Islet precursor cell (in vitro differentiated cells): ENCODE measurements at places on chromosomes 12 and 14.

DNA sequence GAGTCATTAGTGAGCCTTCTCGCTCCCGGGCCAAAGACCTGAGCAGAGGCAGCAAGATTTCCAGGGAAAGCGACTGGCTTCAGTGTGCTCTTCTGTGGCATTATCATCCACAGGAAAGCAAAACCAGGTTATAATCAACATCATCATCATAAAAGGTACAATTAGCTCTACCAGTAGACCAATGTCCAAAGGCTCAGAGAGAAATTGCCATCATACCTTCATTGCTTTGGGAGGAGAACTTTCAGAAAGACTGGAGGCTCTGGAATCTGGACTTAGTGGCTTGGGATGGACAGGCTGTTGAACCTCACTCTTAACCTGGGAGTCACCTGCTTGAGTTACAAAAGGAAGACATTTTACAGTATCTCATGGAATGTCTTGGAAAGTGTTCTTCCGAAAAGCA lies 25.1 kb upstream of the CERS5 start:
- DNase-seq, result no peak

DNA sequence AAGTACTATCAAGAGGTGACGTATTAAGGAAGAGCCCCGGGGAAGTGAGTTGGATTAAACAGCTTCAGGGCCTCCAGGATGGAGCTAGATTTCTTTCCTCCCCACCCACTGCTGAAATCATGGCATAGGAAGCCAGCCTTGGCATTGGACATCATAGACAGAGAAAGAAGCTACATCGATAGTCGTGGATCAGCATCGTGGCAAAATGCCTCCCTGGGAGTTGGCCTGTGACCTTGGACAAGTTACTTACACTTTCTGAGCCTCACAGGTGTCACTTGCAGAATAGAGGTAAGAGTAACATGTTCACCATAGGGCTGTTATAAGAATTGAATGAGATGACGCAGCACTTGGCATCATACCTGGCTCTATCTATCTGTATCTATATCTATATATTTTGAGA lies 5.9 kb downstream of the ANKRD33 start:
- DNase-seq, result peak; percentile 38

DNA sequence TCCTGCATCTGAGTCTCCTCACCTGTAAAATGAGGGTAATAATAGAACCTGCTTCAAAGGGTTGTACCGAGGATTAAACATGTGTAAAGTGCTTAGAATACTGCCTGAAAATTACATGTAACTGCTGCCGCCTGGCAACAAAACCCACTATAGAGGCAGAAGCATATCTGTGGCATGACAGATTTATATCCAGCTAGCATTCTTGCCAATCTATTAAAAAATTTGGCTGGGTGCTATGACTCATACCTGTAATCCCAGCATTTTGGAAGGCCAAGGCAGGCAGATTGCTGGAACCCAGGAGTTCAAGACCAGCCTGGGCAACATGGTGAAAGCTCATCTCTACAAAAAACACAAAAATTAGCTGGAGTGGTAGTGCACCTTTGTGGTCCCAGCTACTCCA lies 16.4 kb upstream of the KSR2 start:
- no peak for DNase-seq

GRCh38 chr12:112333019-112333418 lies 49.2 kb downstream of the HECTD4 start:
- no peak for DNase-seq

GRCh38 chr12:56158926-56159461 lies 835 bp downstream of the MYL6 start:
- peak; percentile 90 for DNase-seq

GRCh38 chr12:108129017-108129812 lies at the start of gene WSCD2:
Gene WSCD2 (plus strand): TSS chr12:108129288. CDS start chr12:108195833, 66,545 bp downstream.
- DNase-seq, result peak; percentile 96

DNA sequence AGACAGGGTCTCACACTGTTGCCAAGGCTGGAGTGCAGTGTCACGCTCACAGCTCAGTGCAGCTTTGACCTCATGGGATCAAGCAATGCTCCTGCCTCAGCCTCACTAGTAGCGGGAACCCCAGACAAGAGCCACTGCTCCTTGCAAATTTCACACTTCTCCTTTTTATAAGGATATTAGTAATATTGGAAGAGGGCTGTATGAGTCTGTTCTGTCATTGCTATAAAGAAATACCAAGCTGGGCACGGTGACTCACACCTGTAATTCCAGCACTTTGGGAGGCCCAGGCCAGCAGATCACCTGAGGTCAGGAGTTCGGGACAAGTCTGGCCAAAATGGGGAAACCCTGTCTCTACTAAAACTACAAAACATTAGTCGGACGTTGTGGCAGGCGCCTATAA lies 12.9 kb upstream of the ORAI1 start:
- DNase-seq, result no peak

DNA sequence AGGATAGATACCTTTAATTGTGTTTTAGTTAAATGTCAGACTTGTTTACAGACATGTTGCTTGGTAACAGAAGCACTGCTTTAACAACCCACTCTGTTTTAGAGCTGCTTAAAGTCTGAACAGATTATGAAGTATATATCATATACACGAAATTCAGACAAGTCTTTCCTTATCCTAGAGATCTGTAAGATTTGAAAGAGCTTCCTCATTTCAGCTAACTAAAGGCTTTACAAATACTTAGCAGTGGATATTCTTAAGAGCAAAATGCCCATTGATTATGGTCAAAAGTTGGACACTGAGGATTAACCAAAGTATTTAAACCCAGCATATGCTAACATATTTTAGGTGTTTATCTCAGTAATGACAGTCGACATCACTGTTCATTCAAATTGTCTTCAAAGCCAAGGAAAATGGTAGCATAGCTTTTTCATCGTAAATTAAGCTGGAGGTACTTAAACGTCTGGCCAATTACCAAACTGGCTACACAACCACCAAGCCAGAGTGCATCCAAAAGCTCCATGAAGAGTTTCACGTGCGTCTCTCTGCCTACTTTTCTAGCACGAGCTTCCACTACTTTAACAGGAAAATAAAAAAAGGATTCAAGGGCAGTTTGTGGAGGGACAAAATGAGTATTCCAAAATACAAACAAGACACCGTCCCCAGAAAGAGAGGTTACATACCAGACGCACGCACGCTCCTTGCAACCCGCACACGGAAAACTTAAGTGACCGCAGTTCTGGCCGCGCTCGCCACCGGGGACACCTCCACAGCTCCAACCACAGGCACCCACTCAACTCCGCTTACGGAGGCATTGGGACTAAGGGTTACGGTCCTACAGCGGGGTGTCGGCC lies 565 bp downstream of the CEP83 start:
- no peak for DNase-seq

GRCh38 chr12:89354612-89355067 lies 2.3 kb upstream of the DUSP6 start:
- no peak for DNase-seq

DNA sequence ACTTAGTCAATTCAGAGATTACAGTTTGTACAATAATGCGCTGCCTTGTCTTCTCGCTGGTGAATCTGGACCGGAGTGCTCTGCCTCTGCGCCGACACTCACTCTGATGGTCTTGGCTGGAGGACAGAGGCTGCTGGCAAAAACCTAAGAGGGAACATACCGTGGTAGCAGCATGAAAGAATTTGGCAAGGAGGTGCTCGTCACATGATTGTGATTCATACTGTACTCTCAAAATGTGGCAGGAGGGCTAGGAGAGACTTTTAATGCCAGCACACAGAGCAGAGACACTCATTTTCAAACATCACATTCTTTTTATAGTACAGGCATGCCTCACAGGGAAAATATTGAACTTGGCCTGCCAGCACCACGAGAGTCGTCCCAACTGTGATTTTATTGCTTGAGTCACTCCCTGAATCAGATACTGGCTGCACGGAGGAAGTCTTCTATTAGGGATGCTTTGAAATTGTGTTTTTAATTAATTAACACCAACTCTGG lies 67.8 kb downstream of the HMGA2 start:
- DNase-seq, result peak; percentile 86

- no peak for DNase-seq
Measured at GRCh38 chr14:44944107-44944506, 17.6 kb downstream of the KLHL28 start.

GRCh38 chr14:25431211-25432076 lies 381.5 kb upstream of the STXBP6 start:
- peak; percentile 74 for DNase-seq

DNA sequence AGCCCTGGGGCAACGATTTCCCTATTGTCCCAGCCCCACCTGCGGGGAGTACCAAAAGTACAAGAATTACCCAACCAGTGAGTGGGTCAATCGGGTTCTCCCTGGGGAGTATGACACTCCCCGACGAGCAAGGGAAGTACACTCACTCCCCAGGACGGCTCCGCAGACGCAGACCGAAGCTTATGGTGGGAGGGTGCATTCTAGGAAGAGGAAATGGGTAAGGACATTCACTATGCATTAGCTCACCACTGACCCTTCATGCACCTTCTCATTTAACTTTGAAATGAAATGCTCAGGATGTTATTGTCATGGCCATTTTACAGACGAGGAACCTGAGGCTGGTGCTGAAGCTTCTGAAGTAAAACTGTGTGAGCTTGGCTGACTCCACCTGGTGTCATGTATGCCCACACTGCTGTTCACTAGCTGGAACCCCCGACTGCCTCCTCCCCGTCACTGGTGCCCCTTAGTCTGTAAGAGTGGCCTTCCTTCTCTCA lies 45.8 kb upstream of the TMED10 start:
- peak; percentile 74 for DNase-seq
